ENCODE measurements at places on chromosomes 1 and 21.

GRCh38 chr1:24047110-24047477 lies 64.8 kb downstream of the MYOM3 start:
- peak; percentile 61 for DNase-seq

GRCh38 chr1:231515748-231516147 lies 12.7 kb upstream of the TSNAX start:
- DNase-seq: no peak

DNA sequence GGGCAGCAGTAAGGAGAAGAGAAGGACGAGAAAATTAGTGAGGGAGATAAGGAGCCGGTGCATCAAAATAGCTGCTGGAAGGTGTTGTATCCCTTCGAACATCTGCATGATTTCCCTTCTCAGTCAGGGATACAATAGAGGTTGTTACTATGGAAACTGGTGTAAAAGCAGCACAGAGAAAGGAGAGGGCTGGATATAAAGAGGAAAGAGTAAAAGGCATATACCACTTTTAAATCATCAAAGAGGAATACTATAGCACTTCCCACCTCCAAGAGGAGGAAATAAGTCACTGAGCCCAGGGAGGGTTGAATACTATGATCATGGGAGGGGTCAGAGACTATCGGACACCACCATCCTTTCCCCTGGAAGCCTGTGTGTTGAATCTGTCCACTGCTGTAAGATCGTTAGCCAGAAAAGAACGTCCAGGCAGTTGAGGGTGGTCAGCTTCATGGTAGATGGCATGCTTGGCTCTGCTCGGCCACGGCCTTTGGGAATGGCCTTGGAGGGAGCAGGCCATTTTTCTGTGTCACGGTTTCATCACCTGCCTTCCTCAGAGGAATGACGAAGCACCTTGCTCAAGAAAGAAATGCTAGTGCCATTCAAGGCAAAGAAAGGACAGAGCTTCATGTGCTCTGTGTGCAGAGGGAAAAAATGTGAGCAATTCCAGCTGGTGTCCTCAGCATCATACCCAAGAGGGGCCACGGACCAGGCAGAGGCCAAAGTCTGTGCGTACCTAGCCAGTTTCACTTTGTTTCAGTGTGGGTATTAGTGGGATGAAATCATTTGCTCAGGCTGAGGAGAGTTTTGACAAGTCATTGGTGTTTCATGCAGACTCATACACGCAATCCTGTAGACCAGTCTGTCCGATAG lies 64.2 kb downstream of the IRF2BP2 start:
- DNase-seq: no peak

DNA sequence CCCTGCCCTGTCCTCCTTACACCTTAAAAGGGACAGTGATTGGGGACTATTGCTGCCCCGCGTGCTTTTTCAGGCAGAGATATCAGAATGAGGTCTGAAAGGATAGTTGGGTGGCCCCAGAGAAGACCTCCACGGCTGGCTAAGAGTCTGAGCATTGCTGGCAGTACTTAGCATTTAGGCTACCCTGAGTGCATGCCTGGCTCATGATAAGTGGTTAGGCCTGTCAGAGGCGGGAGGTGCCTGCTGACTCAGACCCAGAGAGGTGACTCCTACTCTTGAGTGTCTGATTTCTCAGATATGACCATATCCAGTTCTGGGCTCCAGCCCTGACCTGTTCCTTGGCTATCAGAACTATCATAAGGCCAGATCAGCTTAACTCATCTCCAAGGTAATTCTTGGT lies 213.7 kb downstream of the PBX1 start:
- peak; percentile 96 for DNase-seq

- DNase-seq: peak; percentile 75
Measured at GRCh38 chr1:86067626-86068025, 88.9 kb downstream of the COL24A1 start.

GRCh38 chr1:194889310-194889709 lies 1702.9 kb upstream of the B3GALT2 start:
- DNase-seq: no peak

GRCh38 chr1:203871114-203871880 lies 9.9 kb downstream of the SNRPE start:
- peak; percentile 69 for DNase-seq

- DNase-seq: peak; percentile 36
Measured at GRCh38 chr1:162036163-162036562, 12.5 kb upstream of the OLFML2B start.

All from fibroblast of skin of right biceps (primary cell).